ENCODE measurements at places on chromosomes 12 and 14.

DNA sequence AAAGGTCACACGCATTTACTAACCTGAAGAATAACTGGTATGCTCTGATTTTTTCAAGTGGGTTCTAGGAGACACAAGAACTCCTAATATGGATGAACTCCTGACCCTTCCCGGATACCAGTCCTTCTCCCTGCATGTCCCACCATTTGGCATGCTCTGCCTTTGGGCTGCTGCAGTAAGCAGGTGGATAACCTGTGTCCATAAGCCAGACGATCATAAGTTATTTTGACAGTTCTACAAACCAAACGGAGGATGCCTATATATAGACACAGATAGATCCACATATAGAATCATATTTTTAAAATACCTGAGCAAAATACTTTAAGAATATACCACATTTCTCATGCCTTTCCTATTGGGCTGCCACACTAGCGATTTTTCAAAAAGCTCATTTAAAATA is 49.4 kb downstream of the TMTC1 start:
- DNase-seq: no peak

- peak; percentile 16 for DNase-seq
Measured at GRCh38 chr12:51891843-51892242, 3.9 kb downstream of the ANKRD33 start.

GRCh38 chr12:118553856-118554504 is 177.6 kb downstream of the SUDS3 start:
- DNase-seq: no peak

DNA sequence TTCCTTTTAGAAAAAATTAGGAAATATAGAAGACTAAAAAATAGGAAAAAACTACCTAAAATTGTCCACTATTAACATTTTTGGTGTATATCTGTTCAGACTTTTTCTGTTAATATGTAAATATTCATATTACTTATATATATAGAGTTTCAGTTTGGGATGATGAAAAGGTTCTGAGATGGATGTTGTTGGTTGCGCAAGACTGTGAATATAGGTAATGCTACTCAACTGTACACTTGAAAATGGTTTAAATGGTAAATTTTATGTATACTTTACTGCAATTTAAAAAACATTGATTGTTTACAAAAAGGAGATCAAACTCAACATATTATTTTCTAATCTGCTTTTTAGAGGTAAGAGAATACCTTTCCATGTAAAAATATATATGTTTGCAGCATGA is 200.9 kb downstream of the RAD51B start:
- DNase-seq: no peak

DNA sequence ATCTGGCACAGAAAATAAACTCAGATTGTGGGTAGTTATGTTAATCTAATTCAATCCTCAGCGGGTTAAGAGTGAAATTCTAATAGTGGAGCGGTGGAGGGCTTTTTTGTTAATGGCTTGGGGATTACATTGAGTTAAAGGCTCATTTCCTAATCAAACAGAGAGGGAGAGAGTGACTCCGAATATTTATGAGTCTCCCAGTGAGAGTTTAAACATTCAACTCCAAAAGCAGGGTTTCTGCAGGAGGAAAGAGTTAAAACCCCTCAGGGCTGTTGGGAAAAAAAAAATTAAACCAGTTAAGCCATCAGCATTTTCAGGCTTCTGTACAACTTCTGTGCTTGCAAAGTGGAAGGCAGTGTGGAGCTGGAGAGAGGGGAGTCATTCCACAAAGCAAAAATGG is 62.1 kb upstream of the ESRRB start:
- DNase-seq: no peak

- no peak for DNase-seq
Measured at GRCh38 chr14:31933716-31934115, 143.4 kb upstream of the ARHGAP5 start.

- DNase-seq: no peak
Measured at GRCh38 chr14:50882932-50883826, 11.3 kb downstream of the ABHD12B start.

DNA sequence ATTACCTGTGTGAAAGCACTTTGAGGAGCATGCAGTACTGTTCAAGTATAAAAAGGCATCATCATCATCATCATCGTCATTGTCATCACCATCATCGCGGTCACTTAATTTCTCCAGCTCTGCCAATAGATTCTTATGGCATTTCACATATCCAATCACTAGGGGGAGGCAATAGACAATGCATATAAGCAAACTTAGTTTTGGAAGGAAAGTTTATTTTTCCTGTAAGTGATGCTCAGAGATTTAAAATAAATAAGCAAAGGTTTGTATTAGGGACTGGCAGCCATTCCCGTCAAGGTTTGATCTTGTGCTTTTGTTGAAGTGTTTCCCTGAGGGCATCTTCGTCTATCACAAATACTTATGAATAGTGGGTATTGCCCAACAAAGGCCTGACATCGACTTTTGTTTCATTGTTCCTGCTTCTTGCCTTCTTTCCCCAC is 127.4 kb downstream of the KTN1 start:
- DNase-seq: peak; percentile 44

- peak; percentile 64 for DNase-seq
Measured at GRCh38 chr14:50030036-50030435, 86.3 kb downstream of the VCPKMT start.

DNA sequence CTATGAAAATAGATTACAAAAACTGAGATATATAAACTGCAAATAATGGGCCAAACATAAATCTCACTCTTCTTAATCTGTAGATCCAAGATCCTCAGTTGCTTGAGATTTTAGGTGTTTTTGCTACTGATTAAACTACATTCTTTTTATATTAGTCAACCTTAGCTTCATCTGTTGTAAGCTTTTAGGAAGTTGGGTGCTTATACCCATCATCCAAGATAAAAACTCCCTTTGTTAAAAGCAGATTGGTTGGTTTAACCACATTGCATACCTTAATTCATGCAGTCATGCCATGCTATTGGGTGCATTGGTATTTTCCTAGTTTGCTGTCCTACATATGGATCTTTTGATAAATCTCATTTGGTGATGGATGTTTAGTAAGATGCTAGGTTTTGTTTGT is 46.2 kb upstream of the DIP2B start:
- DNase-seq: no peak

GRCh38 chr14:91159906-91160305 is 46.0 kb downstream of the DGLUCY start:
- DNase-seq: no peak

- no peak for DNase-seq
Measured at GRCh38 chr14:68015356-68016254, 196.0 kb downstream of the RAD51B start.

GRCh38 chr14:24233538-24233866 is 773 bp downstream of the GMPR2 start:
- DNase-seq: peak; percentile 35

DNA sequence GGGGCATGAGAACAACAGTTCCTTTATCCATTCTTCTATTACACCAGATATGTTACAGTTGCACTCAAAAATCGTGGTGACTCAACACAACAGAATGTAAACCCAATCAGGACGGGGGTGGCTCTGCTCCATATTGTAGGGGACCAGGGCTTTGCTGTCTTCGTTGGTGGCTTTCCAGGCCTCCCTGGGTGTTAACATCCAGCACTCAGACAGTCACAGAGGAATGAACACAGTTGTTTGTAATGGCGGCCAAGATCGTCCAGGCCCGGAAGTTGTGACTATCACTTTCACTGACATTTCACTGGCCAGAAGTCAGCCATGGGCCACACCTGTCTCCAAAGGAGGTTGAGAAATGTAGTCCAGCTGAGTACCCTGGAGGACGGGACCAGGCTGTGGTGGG is 204.1 kb downstream of the CACNA1C start:
- no peak for DNase-seq

DNA sequence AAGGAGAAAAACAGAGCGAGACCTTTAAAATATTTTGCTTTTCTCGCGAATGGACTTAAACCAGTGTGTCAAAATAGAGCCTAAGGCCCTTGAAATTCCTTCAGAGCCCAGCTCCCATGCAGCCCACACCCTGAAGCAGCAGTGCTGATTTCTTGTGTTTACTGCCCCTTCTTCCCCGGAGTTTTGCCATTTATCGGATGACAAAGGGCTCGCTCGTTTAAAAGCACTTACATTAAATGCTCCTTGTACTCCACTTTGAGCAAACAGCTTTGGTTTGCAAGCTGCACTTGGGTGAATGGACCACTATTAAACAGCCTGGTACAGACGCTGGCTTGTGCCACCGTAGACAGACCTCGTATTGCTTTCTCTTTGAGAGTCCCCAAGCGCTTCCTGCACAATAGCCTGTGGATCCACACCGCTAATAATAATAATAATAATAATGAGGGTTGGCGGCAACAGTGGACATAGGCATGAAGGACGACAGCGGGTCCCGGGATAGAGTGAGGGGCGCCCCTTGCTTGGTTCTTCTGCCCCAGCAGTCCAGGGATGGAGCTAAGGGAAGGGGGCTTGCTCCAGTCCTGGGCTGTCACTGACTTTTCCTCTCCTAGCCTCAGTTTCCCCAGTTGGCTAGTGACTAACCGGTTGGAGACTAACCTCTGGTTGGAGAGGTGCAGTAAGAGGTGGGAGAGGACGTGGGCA is 6.6 kb downstream of the DLK1 start:
- no peak for DNase-seq

DNA sequence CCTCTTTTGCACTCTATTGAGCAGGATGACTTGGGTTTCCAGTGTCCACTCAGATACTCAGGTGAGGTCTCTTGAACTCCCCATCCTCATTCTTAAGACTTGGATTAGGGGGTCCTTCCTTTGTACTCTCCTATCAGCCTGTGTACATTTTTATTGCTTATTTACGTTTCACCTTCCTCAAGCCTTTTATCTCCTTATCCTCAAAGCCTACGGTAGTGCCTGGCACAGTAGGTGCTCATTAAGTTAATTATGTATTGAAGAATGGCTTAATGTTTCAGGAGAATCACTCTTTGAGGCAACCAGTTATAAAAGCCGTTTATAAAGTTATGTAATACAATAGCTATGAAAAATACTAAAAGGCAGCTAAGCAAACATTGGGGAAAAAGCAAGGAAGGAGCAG is 315.7 kb downstream of the NPAS3 start:
- no peak for DNase-seq

DNA sequence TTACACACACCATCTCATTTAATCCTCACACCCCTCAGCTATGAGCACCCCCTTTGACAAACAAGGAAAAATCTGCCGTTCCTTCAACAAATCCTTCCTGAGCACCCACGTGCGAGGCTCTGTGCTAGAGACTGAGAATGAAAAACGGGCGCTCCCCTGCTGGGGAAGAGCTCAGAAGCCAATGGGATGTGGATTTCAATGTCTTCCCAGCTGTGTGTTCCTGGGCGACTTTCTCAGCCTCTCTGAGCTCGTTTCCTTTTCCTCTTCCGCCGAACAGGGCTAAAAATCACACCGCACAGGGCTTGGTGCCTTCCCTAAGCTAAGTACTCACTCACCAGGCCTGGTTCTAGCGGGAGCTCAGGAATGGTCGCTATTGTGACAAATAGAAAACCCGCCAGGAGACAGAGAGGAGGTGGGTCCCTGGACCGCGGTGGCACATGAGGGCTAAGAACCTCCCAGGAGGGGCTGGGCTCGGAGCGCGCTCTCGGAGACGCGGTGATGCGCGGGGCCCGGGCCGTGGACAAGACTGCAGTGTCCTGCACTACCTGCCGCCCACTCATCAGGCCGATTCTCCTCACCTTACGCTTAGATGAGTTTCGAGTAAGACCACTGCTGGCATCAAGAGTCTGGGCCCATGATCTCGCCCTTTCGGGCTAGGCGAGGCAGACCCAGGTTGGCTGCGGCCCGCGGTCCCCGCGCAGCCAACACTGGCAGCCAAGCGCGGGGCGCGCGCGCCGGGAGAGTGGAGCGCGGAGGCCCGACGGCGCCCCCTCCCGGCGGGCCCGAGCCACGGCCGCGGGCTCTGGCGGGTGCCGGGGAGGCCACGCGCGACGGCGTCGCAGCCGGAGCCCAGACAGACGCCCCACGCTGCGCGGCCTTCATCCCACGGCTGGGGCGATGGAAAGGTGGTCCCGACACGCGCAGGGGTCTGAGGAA is 17.0 kb downstream of the ZDHHC22 start:
- DNase-seq: peak; percentile 63

GRCh38 chr12:74468401-74468800 is 69.2 kb upstream of the ATXN7L3B start:
- no peak for DNase-seq

- DNase-seq: peak; percentile 79
Measured at GRCh38 chr14:77301103-77301502, 19.6 kb downstream of the POMT2 start.

- DNase-seq: no peak
Measured at GRCh38 chr14:92945959-92946846, 23.3 kb downstream of the CHGA start.

- DNase-seq: no peak
Measured at GRCh38 chr12:120397824-120398540, 29.0 kb upstream of the MSI1 start.

GRCh38 chr12:89252284-89252683 is 100.0 kb downstream of the DUSP6 start:
- no peak for DNase-seq

GRCh38 chr12:79274501-79275064 is 410.0 kb downstream of the SYT1 start:
- no peak for DNase-seq

GRCh38 chr14:100717386-100717785 is 9.3 kb upstream of the DLK1 start:
- no peak for DNase-seq

DNA sequence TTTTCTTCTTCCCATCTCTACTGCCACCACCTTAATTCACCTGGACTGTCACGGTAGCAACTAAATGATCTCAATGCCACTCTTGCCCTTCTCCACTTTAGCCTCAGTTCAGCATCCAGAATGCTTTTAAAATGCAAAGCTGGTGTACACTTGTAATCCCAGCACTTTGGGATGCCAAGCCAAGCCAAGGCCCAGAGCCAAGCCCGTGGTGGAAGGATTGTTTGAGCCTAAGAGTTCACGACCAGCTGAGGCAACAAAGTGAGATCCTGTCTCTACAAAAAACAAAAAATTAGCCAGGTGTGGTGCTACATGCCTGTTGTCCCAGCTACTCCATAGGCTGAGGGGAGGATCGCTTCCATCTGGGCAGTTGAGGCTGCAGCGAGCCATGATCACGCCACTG is 5.9 kb downstream of the CIPC start:
- DNase-seq: no peak

DNA sequence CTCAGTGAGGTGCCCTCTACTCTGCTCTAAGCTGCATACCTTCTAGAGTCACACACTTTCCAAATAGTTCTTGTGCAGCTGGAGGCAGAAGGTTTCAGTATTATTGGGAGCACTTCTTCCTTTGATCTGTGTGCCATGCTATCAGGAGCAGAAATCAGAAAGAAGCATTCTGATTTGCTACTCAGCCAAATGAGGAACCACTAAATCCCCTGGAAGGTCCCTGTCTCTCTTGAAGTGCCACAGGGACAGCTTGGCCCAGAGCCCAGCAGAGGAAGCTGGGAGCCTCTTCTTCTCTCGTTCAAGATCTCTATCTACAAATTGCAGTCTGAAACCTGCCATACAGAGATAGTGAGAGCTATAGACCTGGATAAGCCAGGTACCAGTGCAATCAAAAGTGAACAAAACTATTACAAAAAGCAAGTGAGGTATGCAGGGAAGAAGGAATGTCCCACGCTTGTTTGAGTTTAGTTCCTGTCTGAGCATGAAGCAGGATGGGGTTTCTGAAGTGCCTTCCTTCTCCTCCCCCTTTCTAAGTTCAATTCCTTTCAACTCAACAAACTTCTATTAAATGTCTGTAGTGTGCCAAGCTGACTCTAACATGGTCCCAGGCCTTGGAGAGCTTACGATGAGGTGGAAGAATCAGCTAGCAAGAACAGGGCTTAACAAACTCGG is 100.9 kb upstream of the PARP11 start:
- DNase-seq: peak; percentile 33
